ENCODE measurements at places on chromosomes 7 and 10. TPM values are rescaled to one million over a fixed set of nuclear protein-coding genes. Genes with fewer than 3 reads are reported as not detected.

The CCL24 gene
- total RNA-seq = not detected

The LIPM gene
- not detected for total RNA-seq

GRCh38 chr10:108688314-108688713 lies 1235.0 kb downstream of the XPNPEP1 start:
- no peaks in the 10 kb centered on the region for H3K27me3 ChIP-seq
- H3K4me1 ChIP-seq = no peaks in the 10 kb centered on the region
- H3K4me3 ChIP-seq = no peak overlapping the region
- no peaks in the 10 kb centered on the region for H3K36me3 ChIP-seq
- DNase-seq = no peak

DNA sequence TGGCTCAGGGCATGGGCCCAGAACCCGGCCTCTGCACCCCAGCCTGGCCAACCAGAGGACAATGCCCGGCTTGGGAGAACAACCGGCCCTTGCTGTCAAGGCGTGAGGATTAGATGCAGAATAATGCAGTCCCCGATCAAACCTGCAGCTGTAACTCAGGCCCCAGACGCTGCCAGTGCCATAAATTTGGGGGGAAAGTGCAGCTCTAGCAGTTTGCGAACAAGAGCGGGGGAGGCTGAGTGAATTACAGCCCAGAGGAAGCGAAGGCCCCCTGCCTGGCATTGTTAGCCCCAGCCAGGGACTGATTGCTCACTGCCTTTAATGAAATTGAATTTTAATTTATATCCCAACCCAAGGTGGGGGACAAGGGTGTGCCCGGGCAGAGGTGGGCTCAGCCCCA lies 38.0 kb upstream of the GNA12 start:
- no peak overlapping the region for H3K27ac ChIP-seq
- H3K27me3 ChIP-seq = no peaks in the 10 kb centered on the region
- no peaks in the 10 kb centered on the region for H3K4me1 ChIP-seq
- no peaks in the 10 kb centered on the region for H3K36me3 ChIP-seq
- DNase-seq = peak; percentile 67

GRCh38 chr10:18659819-18660535 lies 746 bp downstream of the ARL5B start:
- DNase-seq = peak; percentile 49
- no peaks in the 10 kb centered on the region for H3K36me3 ChIP-seq
- H3K27me3 ChIP-seq = no peaks in the 10 kb centered on the region
- H3K4me1 ChIP-seq = peaks cover 12% of the 10 kb centered on the region
